ENCODE measurements at places on chromosomes 7 and 10.
A peak's percentile ranks its signal among the peaks of the same experiment; 100 is the strongest.

- no peak for DNase-seq
- H3K4me1 ChIP-seq = no peaks in the 10 kb centered on the region
- H3K27me3 ChIP-seq = no peaks in the 10 kb centered on the region
- no peaks in the 10 kb centered on the region for H3K36me3 ChIP-seq
- H3K27ac ChIP-seq = no peak overlapping the region
These were observed 163.7 kb downstream of the AGMO start for GRCh38 chr7:15397922-15398760.

DNA sequence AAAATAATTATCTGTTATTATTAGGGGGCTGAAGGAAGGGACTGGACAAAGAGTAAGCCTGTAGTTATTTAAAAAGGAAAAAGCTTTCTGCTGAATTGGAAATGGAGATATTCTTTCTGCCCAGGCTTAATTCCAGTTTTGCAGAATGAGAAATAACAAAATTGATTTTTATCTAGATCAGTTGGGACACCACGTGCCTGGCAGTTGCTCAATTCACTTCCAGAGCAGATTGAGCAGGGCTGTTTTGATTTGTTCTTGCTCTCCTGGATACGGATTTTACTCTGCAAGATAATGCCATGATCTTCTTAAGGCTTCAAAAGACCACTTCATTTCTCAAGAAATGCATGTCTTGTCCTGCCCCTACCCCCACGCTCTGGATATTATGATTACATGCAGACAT lies 524.3 kb downstream of the TCERG1L start:
- H3K27me3 ChIP-seq = no peaks in the 10 kb centered on the region
- no peak overlapping the region for H3K27ac ChIP-seq
- no peak overlapping the region for H3K4me3 ChIP-seq
- no peak for DNase-seq
- no peaks in the 10 kb centered on the region for H3K4me1 ChIP-seq

DNA sequence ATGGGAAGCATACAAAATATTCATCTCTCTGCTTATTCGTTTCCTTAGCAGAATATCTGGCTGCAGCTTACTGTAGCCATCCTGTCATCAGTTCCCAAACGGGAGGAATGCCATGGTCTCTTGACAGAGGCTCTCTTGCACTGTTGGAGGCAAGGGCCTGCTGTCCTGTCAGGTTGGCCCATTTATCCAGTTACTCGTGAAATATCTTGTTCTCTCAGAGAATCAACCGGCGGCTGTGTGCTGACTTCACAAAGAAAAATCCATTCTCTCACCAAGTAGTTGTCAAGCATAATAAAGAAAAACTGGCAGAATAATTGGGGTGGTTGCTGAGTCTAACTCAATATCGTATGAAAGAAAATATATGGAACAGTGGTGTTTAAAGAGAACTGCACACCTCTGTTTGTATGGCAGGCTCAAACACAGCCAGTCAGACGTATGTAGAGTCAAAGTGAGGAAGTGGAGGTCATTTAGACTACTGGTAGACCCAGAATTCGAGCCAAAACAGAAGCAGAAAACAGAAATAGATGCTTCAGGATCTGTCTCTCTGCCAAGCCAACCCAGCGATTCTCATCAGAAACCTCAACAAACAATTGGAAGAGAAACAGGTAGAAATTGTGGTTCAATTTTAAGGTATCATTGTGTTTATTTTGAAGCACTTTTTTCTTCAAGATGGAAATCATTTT lies 349.2 kb upstream of the PRKCQ start:
- DNase-seq = no peak
- peaks cover 57% of the 10 kb centered on the region for H3K4me1 ChIP-seq
- H3K27me3 ChIP-seq = peaks cover 2% of the 10 kb centered on the region

- H3K36me3 ChIP-seq = no peaks in the 10 kb centered on the region
- H3K27me3 ChIP-seq = peaks cover 29% of the 10 kb centered on the region
- DNase-seq = no peak
- H3K4me3 ChIP-seq = no peak overlapping the region
- H3K27ac ChIP-seq = no peak overlapping the region
These were observed 464.4 kb upstream of the AKR1E2 start for GRCh38 chr10:4361581-4361980.

GRCh38 chr10:117075064-117075463 lies 63.0 kb downstream of the VAX1 start:
- no peak for DNase-seq
- no peaks in the 10 kb centered on the region for H3K36me3 ChIP-seq
- no peaks in the 10 kb centered on the region for H3K4me1 ChIP-seq
- H3K27ac ChIP-seq = no peak overlapping the region
- no peaks in the 10 kb centered on the region for H3K27me3 ChIP-seq
- no peak overlapping the region for H3K4me3 ChIP-seq

GRCh38 chr7:23067271-23067670 lies 38.3 kb upstream of the KLHL7 start:
- H3K27me3 ChIP-seq = peaks cover 4% of the 10 kb centered on the region
- no peak for DNase-seq

DNA sequence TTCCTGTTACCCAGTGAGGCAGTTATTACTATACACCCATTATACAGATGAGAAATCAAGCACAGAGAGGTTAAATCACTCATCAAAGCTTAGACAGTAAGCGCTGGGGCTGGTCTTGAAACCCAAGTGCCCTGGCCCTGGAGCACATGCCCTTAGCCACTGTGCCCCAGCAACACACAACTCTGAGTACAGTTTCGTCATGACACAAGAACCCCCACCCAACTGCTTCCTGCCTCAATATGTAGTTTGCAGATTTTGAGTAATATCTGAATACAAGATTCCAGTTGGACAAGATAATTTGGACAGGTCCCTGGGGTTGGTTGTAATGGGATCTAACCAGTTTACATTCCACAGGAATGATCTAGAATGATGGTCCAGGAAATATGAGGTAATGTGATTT lies 62.8 kb downstream of the SH3PXD2A start:
- peaks cover 12% of the 10 kb centered on the region for H3K27me3 ChIP-seq
- H3K4me1 ChIP-seq = no peaks in the 10 kb centered on the region
- H3K27ac ChIP-seq = no peak overlapping the region
- no peaks in the 10 kb centered on the region for H3K36me3 ChIP-seq

- H3K4me3 ChIP-seq = no peak overlapping the region
- no peak overlapping the region for H3K27ac ChIP-seq
- DNase-seq = no peak
- no peaks in the 10 kb centered on the region for H3K4me1 ChIP-seq
- no peaks in the 10 kb centered on the region for H3K36me3 ChIP-seq
These were observed 27.5 kb downstream of the HOXA1 start for GRCh38 chr7:27068259-27068658.

DNA sequence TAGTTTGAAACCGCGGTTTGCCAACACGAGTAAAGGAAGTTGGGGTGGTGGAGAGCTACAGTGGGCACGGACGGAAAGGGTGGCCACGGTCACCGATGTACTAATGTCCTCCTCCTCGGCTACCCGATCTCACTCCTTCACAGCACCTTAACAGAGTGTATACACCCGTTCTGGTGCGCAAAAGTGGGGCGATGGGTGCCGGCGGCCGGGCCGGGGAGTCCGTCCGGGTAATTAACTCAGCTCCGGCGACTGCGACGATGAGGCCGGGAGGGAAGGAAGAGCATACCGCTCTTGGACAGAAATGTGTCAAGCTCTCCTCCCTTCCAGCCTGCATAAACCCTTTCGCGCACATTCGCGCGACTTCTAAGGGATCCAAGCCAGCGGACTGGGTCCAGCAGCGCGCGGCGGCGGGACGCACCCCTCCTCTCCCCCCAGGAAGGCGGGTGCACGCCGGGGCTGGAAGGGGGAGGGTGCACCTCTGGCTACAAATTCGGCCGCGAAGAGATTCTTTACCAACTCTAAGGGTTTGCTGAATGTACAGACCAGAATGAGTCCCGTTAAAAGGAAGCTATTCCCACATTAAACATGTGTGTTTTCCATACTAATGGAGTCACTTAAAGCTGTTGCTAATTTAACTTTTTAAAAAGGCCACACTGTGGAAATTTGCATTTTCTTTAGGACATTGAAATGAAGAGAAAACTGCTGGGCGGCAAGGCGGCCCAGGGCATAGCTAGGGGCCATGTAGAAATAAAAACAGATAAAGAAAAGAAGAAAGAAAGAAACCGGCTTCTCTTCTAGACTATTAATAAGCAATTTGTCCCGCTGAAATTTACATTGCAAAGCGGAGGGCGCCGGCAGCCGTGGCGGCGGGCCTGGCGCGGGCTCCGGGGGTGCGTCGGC lies 6.6 kb upstream of the EBF3 start:
- no peak for DNase-seq
- peaks cover 7% of the 10 kb centered on the region for H3K4me1 ChIP-seq
- peaks cover 5% of the 10 kb centered on the region for H3K36me3 ChIP-seq
- H3K4me3 ChIP-seq = peak overlapping the region; percentile 18

GRCh38 chr10:101671453-101671852 lies 23.5 kb downstream of the FBXW4 start:
- H3K4me3 ChIP-seq = no peak overlapping the region
- H3K27ac ChIP-seq = peak overlapping the region; percentile 37
- DNase-seq = no peak

DNA sequence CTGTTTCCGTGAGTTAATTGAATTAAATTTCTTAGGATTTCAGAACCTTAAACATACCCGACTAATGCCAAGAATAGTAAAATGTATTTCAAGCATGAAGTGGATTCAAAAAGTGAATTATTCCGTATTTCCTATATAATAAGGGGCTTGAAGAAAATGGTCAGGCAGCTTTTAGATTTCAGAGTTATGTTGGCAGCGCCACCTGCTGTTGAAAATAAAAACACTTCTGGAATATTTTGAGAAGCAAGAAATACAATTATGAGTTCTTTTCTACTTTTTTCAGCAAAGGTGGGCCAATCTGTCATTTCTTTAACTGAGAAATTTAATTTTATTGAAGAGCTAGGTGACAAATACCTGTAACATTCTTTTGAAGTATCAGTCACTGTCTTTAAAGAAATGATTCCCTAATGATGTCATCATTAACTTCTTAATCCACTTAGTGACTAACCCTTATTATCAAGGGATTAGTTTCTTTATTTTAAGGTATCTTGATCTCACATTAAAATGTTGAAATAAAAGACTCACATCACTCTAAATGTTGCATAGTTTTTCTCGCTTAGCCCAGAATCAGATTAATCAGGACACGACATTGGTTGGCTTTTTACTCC lies 36.6 kb upstream of the AGR3 start:
- H3K4me1 ChIP-seq = peaks cover 16% of the 10 kb centered on the region
- no peaks in the 10 kb centered on the region for H3K36me3 ChIP-seq
- H3K4me3 ChIP-seq = no peak overlapping the region
- H3K27me3 ChIP-seq = no peaks in the 10 kb centered on the region
- DNase-seq = peak; percentile 54

DNA sequence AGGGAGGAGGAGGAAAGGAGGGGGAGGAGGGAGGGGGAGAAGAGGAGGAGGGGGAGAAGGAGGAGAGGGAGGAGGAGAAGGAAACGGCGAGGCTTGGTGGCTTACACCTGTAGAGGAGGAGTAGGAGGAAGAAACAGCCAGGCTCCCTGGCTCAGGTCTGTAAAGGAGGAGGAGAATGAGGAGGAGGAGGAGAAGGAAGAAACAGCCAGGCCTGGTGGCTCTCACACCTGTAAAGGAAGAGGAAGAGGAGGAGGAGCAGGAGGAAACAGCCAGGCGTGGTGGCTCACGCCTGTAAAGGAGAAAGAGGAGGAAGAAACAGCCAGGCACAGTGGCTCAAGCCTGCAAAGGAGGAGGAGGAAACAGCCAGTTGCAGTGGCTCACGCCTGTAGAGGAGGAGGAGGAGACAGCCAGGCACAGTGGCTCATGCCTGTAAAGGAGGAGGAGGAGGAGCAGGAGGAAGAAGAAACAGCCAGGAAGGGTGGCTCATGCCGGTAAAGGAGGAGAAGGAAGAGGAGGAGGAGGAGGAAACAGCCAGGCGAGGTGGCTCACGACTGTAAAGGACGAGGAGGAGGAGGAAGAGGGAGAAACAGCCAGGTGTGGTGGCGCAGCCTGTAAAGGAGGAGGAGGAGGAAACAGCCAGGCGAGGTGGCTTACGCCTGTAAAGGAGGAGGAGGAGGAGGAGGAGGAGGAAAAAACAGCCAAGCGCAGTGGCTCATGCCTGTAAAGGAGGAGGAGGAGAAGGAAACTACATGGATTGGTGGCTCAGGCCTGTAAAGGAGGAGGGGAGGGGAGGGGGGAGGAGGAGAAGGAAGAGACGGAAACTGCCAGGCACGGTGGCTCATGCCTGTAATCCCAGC lies 14.9 kb upstream of the CRCP start:
- peak; percentile 51 for DNase-seq
- no peaks in the 10 kb centered on the region for H3K27me3 ChIP-seq
- H3K36me3 ChIP-seq = no peaks in the 10 kb centered on the region
- peaks cover 11% of the 10 kb centered on the region for H3K4me1 ChIP-seq
- peak overlapping the region; percentile 94 for H3K27ac ChIP-seq
- peak overlapping the region; percentile 82 for H3K4me3 ChIP-seq

GRCh38 chr7:74002474-74003017 lies 25.4 kb upstream of the ELN start:
- H3K27me3 ChIP-seq = no peaks in the 10 kb centered on the region
- peak overlapping the region; percentile 72 for H3K27ac ChIP-seq
- DNase-seq = peak; percentile 61
- H3K4me1 ChIP-seq = peaks cover 24% of the 10 kb centered on the region

GRCh38 chr7:85125176-85125575 lies 61.7 kb downstream of the SEMA3D start:
- DNase-seq = no peak
- H3K4me3 ChIP-seq = no peak overlapping the region
- no peak overlapping the region for H3K27ac ChIP-seq
- H3K4me1 ChIP-seq = no peaks in the 10 kb centered on the region
- no peaks in the 10 kb centered on the region for H3K36me3 ChIP-seq
- H3K27me3 ChIP-seq = no peaks in the 10 kb centered on the region

- no peak overlapping the region for H3K4me3 ChIP-seq
- DNase-seq = no peak
- H3K4me1 ChIP-seq = no peaks in the 10 kb centered on the region
- no peaks in the 10 kb centered on the region for H3K36me3 ChIP-seq
- no peaks in the 10 kb centered on the region for H3K27me3 ChIP-seq
These were observed 340.6 kb upstream of the NRP1 start for GRCh38 chr10:33674986-33675599.

DNA sequence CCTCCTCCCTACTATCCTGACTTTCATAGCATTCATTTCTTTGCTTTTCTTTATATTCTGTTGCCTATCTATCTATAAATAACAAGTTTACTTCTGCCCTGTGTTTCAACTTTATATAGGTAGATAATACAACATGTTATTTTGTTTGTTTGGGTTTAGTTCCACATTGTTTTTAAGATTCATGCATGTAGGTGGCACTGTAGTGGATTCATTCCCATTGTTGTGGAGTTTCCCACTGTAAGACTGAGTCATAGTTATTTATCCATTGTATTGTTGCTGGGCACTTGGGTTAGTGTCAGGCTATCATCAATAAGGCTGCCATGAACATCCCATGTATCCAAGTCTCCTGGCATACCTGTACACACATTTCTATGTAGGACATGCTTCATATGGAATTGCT lies 127.7 kb downstream of the ARHGAP22 start:
- no peak overlapping the region for H3K27ac ChIP-seq
- no peaks in the 10 kb centered on the region for H3K4me1 ChIP-seq
- H3K4me3 ChIP-seq = no peak overlapping the region
- no peak for DNase-seq

GRCh38 chr7:27774717-27775328 lies 34.9 kb downstream of the TAX1BP1 start:
- H3K4me1 ChIP-seq = no peaks in the 10 kb centered on the region
- H3K27ac ChIP-seq = no peak overlapping the region
- H3K36me3 ChIP-seq = peaks cover 23% of the 10 kb centered on the region
- no peak for DNase-seq
- no peak overlapping the region for H3K4me3 ChIP-seq

Measured in activated CD8-positive, alpha-beta T cell treated with anti-CD3 and anti-CD28 coated beads, Interleukin-2, amount 10 ng/mL, durations not matched to agents 7 days and 5 days (primary cell).